ENCODE measurements at places on chromosomes 11 and 22. TPM values are rescaled to one million over a fixed set of nuclear protein-coding genes. Genes with fewer than 3 reads are reported as not detected.

Gene OR51V1
- not detected for total RNA-seq

Gene BTG4
- total RNA-seq: not detected

GRCh38 chr11:16776711-16777612 lies 38.5 kb downstream of the C11orf58 start:
- DNase-seq: no peak

GRCh38 chr22:39528681-39529486 lies 3.7 kb downstream of the RPS19BP1 start:
- peak; percentile 92 for DNase-seq

- DNase-seq: no peak
These were observed 200.2 kb upstream of the MTMR2 start for GRCh38 chr11:96124155-96124554.

DNA sequence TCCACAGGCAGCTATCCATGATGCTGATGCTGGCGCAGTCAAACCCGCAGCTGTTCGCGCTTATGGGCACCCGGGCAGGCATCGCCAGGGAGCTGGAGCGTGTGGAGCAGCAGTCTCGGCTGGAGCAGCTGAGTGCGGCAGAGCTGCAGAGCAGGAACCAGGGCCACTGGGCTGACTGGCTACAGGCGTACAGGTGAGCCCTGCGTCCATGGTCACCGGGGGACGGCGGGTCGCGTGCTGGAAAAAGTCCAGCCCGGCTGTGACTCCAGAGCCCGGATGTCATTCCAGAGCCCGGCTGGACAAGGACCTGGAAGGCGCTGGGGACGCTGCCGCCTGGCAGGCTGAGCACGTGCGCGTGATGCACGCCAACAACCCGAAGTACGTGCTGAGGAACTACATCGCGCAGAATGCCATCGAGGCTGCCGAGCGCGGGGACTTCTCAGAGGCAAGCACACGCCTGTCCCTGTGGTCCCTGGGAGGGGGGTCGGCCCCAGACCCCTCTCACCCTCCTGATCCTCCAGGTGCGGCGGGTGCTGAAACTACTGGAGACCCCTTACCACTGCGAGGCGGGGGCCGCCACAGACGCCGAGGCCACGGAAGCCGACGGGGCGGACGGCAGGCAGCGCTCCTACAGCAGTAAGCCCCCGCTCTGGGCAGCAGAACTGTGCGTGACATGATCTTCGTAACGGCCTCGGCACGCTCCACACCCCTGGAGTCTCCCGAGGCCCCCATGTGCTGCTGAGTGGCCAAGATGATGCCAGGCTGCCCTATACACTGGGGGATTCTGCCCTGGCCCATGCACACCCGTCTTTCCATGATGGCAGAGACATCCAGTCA lies 16.1 kb downstream of the SELENOO start:
- DNase-seq: no peak

DNA sequence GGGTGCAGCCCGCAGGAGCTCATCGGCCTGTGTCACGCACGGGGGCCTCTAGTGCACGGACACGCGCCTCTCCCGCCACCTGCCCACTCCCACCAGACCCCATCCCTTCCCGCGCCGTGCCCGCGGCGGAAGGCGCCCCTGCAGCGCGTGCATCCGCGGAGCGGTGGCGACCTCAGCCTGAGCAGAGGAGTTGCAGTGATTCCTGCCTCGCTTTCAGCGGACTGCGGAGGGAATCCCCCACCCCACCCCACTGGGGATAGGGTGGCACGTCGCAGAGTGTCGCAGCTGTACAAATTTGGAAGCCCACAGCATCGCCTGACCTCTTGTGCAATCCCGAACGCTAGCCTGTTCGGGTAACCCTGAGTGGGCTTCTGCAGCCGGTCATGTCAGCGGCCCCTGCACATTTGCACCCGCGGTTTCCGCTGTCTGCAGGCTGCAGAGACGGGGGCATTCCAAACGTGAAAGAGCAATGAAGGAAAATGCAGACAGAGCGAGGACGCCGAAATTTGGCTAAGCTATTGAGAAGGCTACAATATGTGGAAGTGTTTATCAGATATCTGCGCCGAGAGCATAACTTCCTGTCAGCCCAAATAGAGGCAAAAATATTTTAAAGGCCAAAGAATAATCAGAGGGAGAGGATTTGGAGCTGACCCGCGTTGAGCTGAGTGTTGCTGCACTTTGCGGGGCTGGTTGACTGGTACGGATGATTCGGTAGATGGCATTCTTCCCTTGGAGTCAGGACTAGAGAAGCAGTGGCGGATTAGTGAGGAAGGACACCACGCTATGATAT lies 617 bp upstream of the ARHGAP20 start:
- peak; percentile 7 for DNase-seq

- no peak for DNase-seq
These were observed 10.7 kb downstream of the LSP1 start for GRCh38 chr11:1863352-1864216.

Measured in naive thymus-derived CD8-positive, alpha-beta T cell (primary cell).